ENCODE measurements at places on chromosomes 6 and 20. TPM values are rescaled to one million over a fixed set of nuclear protein-coding genes. Genes with fewer than 3 reads are reported as not detected.
A peak's percentile ranks its signal among the peaks of the same experiment; 100 is the strongest.

- H3K4me1 ChIP-seq = no peaks in the 10 kb centered on the region
- no peak overlapping the region for H3K27ac ChIP-seq
- H3K36me3 ChIP-seq = no peaks in the 10 kb centered on the region
- no peak overlapping the region for H3K4me3 ChIP-seq
Measured at GRCh38 chr20:10826111-10826510, 152.3 kb upstream of the JAG1 start.

GRCh38 chr6:127176146-127176545 lies 57.7 kb downstream of the RSPO3 start:
- DNase-seq = no peak
- no peaks in the 10 kb centered on the region for H3K27me3 ChIP-seq
- H3K27ac ChIP-seq = no peak overlapping the region
- no peaks in the 10 kb centered on the region for H3K4me1 ChIP-seq

The GPX5 gene
- not detected for total RNA-seq

DNA sequence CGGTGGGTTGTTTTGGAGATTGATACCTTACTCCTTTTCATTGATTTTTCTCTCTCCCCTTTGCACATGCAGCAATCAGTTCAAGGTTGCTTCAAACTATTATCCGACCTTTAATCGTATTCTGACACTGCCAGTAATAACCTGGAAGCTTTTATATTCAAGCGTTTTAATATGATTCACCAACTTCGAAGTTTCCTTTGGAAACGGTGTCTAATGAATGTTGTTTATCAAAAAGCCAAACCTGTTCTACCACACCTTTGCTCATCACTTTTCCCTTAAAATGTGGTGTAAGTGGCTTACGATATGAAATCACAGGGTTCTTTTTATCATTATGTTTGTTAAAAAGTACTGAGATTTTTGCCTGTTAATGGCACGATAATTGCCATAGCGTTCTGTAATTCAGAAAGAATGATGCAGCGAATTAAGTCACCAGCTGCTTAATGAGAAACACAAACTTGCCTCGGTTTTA lies 660 bp downstream of the STXBP5 start:
- H3K4me1 ChIP-seq = peaks cover 25% of the 10 kb centered on the region
- no peaks in the 10 kb centered on the region for H3K36me3 ChIP-seq
- peak overlapping the region; percentile 93 for H3K27ac ChIP-seq
- H3K4me3 ChIP-seq = peak overlapping the region; percentile 70
- H3K27me3 ChIP-seq = no peaks in the 10 kb centered on the region

The NKAPL gene
- not detected for total RNA-seq

DNA sequence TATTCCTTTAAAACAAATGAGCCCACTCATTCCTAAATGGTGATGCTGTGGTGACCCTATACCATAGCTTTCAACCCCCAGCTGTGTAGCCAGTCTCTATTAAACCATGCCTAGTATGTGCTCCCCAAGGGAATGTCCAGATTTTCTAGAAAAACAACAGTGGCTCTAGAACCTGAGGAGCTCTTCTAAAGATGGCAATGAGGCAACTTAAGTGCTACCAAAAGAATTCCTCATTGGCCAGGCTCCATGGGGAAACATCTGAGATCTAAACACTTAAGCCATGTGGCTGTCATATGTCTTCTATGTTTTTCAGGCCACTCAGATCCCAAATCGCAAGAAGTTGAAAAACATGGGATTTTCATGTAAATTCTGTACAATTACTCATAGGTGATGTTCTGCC lies 191.0 kb downstream of the TPBG start:
- no peaks in the 10 kb centered on the region for H3K36me3 ChIP-seq
- no peak overlapping the region for H3K4me3 ChIP-seq
- no peaks in the 10 kb centered on the region for H3K4me1 ChIP-seq
- no peaks in the 10 kb centered on the region for H3K27me3 ChIP-seq
- no peak overlapping the region for H3K27ac ChIP-seq

The MATN4 gene
- 1.2 TPM for total RNA-seq

Data from thyroid gland (tissue), 4 donors.